ENCODE measurements at places on chromosomes 3 and 15.

GRCh38 chr3:88114878-88115549, 34.7 kb upstream of the C3orf38 start:
- no peak for DNase-seq

DNA sequence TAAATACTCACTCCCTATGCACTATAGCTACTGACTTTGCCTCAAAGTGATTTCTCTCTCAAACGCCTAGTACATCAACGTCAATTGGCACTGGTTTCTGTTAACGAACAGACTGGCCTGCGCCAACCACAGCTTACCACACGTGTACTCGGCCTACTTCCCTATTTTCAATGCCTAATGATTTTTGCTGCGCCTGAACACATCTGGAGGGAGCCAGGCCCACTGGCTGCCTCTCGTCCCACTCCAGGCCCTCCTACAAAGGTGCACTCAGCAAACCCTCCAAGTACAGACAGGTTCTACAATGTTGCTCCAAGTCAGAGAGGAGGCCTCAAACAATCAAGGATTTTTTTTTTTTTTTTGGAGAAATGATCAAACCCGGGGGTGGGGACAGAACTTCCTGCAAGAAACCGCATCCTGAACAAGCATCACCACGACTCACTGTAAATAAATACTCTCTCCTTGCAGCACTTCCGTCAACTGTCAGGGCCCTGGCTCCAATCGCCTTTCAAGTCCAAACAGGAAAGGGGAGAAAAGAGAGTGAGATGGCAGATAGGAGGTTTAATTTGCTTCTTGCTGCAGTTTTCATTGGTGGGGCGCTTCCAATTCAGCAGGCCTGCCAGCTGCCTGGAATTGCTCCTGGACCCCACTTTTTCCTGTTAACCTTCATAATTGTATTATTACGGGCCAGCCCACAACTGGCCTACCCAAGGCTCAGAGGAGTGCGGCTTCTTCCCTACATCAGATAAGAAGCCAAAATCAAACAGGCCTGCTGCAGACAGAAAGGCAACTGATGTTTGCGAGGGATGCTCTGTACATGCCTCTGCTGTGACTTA, 139.3 kb downstream of the FOXP1 start:
- peak; percentile 32 for DNase-seq

GRCh38 chr3:55675478-55675877, 188.4 kb upstream of the WNT5A start:
- no peak for DNase-seq

GRCh38 chr3:139104062-139104461, 59.4 kb upstream of the PRR23C start:
- no peak for DNase-seq

DNA sequence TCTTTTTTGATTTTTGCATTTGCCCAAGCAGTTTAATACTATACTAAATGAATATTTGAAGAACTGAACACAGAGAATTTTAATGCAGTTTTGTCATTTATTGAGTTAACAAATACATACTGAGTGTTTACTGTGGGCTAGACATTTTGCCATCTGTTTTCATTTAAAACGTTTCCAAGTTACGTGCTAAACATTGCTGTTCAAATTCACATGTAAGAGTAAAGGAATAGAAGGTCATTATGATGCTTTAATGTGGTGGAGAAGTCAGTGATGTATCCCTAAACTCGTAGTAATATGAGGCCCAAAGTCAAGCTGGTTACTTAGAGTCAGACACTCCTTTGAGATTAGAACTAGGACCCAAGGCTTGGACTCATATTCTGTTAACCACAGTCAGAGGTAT, 49.4 kb downstream of the CRYBG3 start:
- DNase-seq = no peak

- DNase-seq = no peak
These were observed 223.9 kb downstream of the LRTM1 start for GRCh38 chr3:54703923-54704322.

GRCh38 chr3:15724446-15724845, 73.3 kb downstream of the ANKRD28 start:
- DNase-seq = no peak

Measured in RCC 7860 (cell line).